Kidney (tissue), 22 donors: ENCODE measurements at places on chromosomes 2 and 18.

DNA sequence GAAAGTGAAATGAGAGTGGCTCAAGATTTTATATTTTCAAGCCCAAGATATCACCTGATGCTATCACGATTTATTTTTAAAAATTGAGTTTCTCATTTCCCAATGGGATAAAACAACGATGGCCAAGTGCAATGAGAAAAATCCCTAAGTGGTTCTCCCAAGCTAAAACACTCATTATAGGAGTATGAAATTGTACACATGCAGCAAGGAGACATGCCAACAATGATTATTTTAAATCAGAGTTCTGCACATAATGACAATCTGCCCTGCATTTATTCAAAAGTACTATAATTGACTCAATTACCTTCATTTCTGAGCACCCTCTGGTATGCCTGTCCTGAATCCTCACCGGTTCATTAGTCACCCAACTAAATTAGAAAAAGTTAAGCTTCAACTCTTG is 12.7 kb downstream of the CYTIP start:
- DNase-seq = no peak

DNA sequence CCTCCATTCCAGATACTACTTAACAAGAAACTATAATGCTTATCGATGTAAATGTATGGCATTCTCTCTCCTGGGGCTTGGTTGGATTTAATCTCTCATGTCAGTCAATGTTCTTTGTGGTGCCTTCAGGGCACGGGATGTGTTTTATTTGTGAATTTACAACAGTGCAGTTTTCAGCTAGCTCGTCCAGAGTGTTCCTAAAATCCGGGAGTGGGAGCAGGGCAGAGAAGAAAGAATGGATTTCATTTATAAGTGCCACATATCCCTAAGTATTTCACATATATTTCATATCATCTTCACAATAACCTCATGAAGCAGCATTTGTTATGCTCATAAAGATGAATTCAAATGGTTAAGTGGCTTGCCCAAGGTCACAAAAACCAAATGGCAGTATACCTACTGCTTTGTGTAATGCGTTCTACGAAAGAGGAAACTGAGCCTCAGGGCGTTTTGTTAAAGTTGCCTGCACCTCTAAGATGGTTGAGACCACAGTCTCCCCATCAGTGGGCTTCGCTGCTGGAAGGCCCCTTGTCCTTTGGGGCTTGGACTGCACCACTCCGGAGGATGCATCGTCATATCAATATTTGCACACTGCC is 134.7 kb upstream of the MGAT5 start:
- no peak for DNase-seq

DNA sequence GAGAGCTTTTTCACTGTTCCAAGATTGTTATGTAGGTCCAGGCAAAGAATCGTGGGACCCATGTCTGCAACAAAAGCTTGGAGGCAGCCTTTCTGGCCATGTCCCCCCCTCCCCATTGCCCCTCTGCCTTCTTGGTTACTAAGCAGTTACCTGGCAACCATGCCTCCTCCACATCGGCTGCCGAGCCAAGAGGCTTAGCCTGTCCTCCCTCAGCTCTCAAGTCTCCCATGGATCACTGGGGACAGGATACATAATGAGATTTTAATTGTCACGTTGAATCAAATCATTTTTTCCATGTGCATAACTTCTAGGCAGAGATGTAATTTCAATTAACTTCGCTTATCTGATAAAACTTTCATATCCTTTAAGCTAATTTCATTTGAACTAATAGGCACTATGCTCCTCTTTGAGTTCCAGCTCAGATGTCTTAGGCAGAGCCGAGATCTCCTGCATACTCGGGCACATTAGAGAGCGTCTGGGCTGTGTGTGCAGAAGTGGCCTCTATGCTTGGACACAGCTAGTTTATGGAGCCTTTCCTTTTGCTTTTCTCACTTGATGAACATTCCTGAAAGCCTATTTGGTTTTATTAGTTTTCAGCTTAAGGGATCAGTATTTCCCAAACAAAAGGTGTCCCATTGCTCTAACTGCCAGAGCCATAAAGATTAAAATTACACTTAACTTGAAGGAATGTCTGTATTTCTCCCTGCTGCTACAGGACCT is 80.7 kb downstream of the LYPD1 start:
- peak; percentile 83 for DNase-seq

DNA sequence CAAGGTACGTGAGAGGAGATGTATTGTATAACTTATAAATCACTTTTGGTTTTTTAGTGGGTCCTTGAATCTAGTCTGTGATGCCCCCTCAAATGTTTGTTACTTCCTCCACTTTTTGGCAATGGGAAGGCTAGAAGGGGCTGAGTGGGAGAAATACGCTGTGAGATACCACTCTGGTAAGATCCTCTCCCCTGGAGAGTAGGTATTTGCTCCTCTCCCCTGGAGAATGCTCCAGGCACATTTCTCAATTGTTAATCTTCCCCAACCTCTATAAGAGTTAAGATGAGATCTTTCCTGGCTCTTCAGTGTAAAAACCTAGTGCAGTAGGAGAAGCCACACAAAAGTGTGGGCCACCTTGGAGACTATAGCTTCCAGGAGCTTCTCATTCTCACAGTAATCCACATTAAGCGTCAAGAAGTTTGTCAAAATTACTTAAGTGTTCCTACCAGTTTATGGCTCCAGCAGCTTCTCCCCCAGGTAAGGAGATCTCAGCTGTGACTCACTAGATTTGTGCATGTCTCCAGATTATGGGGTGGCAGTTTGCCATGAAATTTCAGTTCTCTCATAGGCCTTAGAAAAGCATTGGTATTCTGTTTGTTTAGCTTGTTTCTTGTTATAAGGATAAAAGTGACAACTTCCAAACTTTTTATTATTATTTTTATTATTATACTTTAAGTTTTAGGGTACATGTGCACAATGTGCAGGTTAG is 182.6 kb downstream of the FSIP2 start:
- DNase-seq = no peak

DNA sequence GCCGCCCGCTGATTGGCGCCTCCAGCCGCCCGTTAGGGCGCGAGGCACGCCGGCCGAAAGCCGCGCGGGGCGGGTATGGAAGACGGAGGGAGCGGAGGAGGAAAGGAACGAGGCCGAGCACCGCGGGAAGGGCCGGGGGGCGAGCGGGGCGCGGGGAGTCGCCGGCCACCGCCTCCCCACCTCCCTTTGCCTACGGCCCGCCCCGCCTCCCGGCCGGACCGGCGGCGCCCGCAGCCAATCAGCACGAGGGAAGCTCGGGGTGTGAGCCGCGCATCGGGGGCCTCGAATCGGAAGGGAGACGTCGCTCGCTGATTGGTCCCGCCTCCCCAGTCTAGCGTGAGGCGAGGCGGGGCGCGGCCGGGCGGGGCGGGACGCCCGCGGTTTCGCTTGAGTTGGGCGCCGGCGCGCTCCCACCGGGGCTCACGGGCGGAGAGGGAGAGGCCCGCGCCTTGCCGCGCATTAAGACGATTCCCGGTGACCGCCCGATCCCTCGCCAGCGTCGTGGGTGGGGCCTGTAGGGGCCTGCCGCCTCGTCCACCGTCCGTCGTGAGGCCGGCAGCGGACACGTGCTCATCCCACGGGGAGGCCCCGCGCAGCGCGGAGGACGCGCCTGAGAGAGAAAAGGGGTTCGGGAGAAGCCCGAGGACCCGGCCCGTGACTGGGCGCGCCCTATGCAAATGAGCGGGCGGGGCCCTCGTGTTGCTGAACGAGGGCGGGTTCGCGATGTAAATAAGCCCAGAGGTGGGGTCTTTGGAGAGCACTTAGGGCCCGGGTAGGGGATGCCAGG is 665 bp upstream of the SMAD2 start:
- DNase-seq = peak; percentile 98

DNA sequence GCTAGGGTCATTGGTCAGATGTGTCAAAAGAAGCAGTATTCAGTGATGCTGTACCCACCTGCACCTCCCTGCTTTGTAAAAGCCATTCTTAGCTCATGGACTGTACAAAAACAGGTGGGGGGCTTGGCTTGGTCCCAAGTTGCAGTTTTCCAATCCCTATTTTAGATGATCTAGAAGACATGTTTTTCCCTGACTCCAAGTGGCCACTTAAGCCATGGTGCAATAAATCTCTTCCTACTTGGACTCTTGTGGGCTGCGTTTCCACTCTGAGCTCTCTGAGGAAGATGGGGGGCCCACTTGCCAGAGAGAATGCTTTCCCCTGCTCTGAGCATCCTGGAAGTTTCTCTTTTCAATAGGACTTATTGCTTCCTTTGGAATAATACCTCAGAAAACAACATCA is 57.0 kb upstream of the SPP2 start:
- no peak for DNase-seq

DNA sequence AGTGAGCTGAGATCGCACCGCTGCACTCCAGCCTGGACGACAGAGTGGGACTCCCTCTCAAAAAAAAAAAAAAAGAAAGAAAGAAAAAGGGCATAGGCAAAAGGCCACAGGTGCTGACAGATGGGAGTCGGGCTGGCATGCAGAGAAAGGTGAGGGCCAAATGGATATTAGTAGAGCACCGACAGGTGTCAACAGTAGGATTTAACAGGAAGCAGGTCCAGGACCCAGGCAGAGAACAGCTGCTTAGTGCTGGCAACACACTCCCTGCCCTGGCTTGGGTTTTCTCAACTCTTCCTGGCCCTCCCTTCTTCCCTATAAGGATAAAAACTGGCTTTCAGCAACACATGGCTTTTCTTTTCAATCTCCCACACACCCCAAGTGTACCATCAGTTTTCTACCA is 84.9 kb downstream of the MRO start:
- DNase-seq = no peak

GRCh38 chr2:8527031-8527430 is 154.8 kb upstream of the ID2 start:
- no peak for DNase-seq

GRCh38 chr18:49243391-49243790 is 217.1 kb downstream of the DYM start:
- no peak for DNase-seq

DNA sequence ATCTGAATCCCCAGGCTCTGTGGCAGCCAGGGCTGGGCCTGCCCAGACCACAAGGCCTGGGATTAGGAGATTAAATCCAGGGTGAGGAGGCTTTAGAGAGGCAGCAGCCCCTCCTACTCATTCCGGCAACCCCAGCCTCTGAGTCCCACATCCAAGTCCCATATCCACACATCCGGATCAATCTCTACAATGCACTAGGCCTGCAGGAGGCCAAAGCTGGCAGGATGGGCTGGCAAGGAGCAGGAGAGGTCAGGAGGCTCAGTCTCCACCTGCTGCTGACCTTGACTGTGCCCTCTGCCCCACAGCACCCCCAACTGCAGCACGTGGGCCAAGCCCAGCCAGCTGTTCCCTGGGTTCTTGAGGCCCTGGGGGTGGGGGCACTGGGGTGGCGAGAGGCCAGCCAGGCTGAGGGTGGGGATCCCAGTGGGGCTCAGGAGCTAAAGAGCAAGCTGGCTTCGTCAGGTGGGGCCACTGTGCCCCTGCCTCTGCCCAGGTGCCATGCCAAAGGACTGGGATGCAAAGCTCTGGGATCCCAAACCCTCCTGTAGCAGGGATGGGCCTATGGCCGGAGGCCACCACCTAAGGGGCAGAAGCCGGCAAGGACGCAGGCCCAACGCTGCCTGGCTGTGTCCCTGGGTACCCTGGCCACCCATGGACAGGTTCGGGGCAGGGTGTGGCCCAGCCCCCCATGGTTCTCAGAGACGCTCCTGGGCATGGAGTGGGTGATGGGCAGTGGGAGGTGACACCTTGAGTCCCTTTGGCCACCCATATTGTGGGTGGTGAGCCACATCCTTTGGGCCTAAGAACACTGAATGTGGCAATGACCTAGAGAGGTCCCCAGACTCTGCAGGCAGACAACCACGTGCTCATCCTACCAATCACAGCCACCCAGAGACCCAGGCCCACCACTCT is 3.2 kb downstream of the KIF1A start:
- no peak for DNase-seq

DNA sequence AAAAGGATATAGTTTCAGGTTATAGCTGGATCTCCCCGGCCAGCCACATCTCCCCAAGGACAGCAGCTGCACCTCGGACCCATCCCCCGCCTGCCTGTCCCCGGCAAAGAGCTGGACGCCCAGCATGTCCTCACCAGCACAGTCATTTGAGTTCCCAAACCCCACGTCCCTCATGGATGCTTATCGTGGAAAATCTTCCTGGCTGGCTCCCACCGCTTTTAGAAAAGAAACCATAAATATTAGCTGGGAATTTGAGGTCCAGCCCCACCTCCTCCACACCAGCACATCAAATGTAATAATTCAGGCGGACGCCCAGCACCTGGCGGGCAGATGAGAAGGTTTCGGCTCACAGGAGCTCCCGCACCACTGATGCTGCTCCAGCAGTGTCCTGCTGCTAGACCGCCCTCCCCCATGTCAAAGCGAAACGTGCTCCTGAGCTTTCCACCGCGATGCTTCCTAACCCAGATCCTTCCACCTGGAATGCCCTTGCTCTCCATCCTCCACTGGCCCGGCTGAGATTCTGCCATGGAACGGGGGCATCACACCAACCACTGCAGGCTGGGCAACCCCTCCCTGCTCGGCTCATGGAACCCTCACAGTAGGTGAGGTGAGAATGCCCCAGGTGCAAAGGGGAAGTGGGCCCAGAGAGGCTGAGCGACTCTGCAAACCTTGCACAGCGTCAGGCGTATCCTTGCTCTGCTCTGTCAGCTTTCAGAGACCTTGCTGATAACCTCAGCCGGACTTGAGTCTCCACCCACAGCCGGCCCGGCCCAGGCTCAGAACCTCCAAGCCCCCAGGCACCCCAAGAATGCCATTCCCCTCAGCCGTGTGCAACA is 71.5 kb upstream of the GPC1 start:
- peak; percentile 58 for DNase-seq

DNA sequence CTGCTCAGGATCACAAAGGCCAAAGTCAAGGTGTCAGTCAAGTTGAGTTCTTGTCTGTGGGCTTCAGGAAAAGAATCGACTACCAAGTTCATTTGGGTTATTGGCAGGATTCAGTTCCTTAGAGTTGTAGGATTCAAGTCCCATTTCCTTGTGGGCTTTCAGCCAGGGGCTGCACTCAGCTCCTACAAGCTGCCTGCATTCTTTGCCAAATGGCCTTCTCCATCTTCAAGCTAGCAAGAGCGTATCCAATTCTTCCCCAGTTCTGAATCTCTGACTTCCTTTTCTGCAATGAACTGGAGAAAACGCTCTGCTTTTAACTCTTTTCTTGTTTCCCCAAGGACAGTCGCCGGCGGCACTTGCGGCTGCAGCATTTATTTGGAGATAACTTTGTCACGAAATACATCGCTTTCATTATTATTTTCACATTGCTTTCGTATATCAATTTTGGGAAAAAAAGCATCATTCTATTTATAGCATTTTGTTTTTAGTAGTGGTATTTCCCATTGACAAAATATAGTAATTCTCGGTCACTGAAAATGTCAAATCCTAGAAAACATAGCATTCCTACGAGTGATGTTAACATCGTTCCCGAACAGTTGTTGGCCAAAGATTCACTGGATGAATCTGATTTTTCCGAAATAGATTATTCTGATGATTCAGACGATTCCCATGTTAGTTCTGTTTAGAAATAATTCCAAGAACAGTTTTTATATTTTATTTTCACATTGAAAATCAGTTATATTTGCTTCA is 59.6 kb upstream of the SERPINE2 start:
- no peak for DNase-seq

DNA sequence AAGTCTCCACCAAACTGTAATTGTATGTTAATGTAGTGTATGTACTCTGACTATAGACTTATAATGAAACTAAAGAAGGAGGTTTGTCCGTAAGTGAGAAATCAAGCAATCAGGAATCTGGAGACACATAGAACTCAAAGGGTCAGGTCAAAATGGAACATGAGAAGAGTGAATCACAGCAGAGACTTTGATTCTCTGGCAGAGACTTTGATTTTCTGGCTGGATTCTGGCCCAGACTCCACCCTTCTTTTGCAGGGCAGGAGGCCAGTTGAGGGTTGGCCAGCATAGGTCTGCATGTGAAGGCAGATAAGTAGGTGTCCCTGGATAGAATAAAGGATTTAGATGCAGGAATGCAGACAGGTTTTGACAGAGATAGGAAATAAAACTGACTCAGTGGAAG is 11.0 kb upstream of the NCKAP5 start:
- DNase-seq = no peak

GRCh38 chr2:173884025-173884802 is 81.0 kb downstream of the SP3 start:
- DNase-seq = no peak
